ENCODE measurements at places on chromosomes 2 and 18. TPM values are rescaled to one million over a fixed set of nuclear protein-coding genes. Genes with fewer than 3 reads are reported as not detected.

DNA sequence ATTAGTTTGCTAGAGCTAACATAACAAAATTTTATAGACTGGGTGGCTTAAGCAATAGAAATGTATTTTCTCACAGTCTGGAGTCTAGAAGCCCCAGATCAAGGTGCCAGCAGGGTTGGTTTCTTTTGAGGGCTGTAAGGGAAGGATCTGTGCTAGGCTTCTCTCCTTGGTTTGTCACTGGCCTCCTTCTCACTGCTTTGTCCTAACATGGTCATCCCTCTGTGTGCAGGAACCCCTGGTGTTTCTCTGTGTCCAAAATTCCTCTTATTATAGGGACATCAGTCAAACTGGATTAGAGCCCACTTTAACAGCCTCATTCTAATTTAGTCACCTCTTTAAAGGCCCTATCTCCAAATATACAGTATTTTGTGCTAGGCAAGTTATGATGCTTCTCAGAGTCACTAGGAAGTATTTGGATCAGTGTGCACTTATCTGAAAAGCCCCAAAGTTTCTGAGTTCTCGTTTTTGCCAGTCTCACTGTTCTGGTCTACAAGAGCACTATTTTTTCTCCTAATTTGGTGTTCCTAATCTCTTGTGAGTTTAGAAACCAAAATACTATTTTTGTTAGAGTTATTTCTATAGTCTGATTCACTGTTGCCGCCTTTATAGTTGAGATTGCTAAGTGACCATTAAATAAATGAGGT is 29.0 kb downstream of the ZC3H6 start:
- peaks cover 11% of the 10 kb centered on the region for H3K36me3 ChIP-seq
- H3K27ac ChIP-seq, result no peak overlapping the region
- H3K27me3 ChIP-seq, result no peaks in the 10 kb centered on the region
- DNase-seq, result no peak

DNA sequence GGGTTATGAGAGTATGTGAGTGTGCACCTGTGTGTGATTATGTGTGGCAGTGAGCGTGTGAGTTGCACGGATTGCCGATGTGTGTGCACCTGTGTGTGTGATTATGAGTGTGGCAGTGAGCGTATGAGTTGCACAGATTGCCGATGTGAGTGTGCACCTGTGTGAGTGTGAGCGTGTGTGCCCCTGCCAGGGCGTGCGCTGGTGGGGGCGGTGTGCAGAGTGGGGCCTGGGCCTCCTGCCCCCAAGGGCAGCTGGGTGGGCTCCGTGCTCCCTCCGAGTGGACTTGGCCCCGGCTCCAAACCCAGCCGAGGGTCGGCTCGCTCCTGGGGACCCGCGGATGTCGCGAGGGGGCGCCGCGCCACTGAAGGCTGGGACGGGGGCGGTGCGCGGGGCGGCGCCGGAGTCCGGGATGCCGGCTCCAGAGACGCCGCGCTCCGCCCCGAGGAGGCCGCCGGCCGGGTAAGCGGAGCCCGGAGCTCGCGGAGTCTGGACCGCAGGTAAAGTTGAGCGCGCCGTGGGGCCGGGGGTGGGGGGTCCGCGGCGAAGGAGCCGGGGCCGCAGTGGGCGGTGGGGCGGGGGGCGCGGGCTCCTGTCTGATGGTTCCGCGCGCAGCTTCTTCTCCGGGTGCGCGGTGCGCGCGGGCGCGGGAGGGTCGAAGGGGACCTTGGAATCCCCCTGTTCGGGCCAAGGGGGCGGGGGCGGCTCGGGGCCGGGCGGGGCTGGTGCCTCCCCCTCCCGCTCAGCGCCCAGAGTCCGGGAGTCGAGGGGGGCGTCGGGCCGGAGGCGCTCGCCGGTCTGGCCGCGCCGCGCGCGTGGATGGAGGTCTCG is at the start of gene KCNG2:
Gene KCNG2 (plus strand): TSS at position 421 of the 828 bp plus-strand sequence. CDS start 65,730 bp downstream, outside the sequence.
- H3K27me3 ChIP-seq, result peaks cover 37% of the 10 kb centered on the region
- H3K4me1 ChIP-seq, result peaks cover 5% of the 10 kb centered on the region
- no peaks in the 10 kb centered on the region for H3K36me3 ChIP-seq
- peak within 1 kb of the TSS; percentile 48 for H3K4me3 ChIP-seq
- peak; percentile 31 for DNase-seq

DNA sequence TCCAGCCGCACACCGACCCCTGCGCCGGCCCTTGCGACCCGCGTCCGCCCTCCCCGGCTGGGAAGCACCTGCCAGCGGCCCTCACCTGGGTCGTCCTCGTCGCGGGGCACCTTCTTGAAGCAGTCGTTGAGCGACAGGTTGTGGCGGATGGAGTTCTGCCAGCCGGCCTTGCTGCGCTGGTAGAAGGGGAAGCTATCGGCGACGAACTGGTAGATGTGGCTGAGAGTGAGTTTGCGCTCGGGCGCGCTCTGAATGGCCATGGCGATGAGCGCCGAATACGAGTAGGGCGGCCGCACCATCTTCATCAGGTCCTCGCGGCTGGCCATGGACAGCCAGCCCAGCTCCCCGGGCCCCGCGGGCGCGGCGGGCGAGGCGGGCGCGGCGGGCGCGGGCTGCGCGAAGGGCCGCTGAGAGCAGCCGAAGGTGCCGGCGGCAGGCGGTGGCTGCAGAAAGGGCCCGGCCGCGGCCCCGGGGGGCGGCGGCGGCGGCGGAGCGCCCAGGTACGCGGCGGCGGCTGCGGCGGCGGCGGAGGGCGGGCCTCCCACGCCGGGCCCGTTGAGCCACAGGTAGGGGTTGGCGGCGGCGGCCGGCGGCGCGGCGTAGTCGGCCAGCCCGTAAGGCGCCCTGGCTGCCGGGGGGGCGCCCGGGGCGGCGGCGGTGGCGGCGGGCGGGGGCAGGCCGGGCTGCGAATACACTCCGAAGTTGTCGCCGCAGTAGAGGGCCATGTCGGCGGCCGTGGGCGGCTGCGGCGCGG is 505 bp downstream of the FOXI3 start:
- peaks cover 79% of the 10 kb centered on the region for H3K27me3 ChIP-seq
- H3K27ac ChIP-seq, result no peak overlapping the region
- no peak for DNase-seq
- peaks cover 3% of the 10 kb centered on the region for H3K4me1 ChIP-seq
- H3K4me3 ChIP-seq, result no peak overlapping the region
- no peaks in the 10 kb centered on the region for H3K36me3 ChIP-seq

DNA sequence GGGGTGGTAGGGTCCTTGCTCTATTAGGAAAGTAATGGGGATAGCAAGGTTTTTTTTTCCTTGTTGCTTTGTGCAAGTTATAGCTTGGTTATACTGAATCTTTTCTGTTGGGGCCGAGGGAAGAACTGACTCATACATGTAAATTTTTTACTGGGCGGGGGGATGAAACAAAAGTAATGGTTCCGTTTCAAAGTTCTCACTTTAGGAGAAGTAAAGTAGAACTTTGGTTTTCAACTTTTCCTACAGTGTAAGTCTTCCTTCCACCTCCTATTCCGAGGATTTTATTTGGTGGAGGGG is 1.1 kb downstream of the AFTPH start:
- peak overlapping the region; percentile 98 for H3K27ac ChIP-seq
- peak overlapping the region; percentile 99 for H3K4me3 ChIP-seq
- peak; percentile 19 for DNase-seq
- H3K4me1 ChIP-seq, result peaks cover 5% of the 10 kb centered on the region

GRCh38 chr2:23718931-23719700 is 207.8 kb downstream of the ATAD2B start:
- no peaks in the 10 kb centered on the region for H3K27me3 ChIP-seq
- H3K4me3 ChIP-seq, result no peak overlapping the region
- H3K36me3 ChIP-seq, result peaks cover 12% of the 10 kb centered on the region
- no peak overlapping the region for H3K27ac ChIP-seq

DNA sequence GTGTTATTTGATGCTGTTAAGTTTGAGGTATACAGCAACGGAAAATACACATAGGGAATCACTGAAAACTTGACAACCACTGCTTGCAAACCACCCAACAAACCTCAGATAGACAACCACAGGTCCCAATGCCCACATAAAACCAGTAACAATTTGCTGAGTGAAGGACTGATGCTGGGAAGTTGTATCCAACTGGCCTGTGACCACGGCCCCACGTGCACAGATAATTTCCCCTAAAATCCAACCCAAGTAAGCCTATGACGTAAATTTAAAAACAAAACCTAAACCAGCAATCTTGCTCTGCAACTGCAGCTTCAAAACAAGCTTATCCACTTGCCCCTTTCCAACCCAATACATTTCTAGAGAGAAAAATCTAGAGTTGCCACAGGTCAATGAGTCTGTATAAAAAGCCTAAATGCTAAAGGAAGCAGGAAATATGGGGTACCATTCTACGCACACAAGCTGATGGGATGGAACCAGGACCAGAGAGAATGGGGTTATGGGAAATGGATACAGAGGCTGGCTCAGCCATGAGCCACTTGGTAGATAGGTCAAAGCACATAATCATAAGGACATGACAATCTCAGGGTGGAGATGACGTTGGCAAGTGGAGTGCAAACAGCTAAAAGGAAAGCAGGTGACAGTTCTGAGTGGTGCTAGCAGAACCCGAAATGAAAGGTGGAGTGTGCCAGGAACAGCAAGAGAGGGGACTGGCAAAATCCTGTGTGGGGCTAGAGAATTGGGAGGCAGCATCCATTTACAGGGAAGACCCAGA is 27.8 kb upstream of the CREB1 start:
- no peaks in the 10 kb centered on the region for H3K36me3 ChIP-seq
- no peak for DNase-seq
- H3K27ac ChIP-seq, result no peak overlapping the region
- H3K4me1 ChIP-seq, result no peaks in the 10 kb centered on the region
- no peak overlapping the region for H3K4me3 ChIP-seq
- H3K27me3 ChIP-seq, result no peaks in the 10 kb centered on the region

- no peak overlapping the region for H3K4me3 ChIP-seq
- H3K27ac ChIP-seq, result no peak overlapping the region
Measured at GRCh38 chr18:79046522-79046921, 22.7 kb upstream of the ATP9B start.

DNA sequence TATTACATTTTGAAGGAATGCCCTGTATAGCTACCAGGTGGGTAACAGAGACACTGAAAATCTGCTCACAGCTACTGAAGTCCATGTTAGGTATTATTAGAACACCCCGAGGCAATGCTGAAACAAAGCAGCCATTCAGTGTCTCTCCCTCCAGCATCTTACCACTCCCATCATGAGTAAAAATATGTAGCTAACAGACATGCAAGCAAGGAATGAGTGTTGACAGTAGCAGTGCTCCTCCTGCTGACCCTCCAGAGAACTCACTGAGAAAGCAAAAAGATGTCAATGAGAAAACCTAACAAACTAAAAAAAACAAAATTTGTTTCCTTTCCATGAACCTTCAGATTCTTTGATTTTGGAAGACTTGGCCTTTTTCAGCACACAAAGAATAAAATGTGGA is 393.9 kb downstream of the LRRTM1 start:
- DNase-seq, result no peak
- H3K36me3 ChIP-seq, result no peaks in the 10 kb centered on the region
- no peaks in the 10 kb centered on the region for H3K27me3 ChIP-seq
- no peak overlapping the region for H3K4me3 ChIP-seq
- H3K4me1 ChIP-seq, result no peaks in the 10 kb centered on the region

GRCh38 chr18:72544092-72544886 is at the start of gene CBLN2:
Gene CBLN2 (minus strand): TSS chr18:72544342. CDS start chr18:72542160, 2,182 bp downstream.
- peak within 1 kb of the TSS; percentile 39 for H3K4me3 ChIP-seq
- H3K4me1 ChIP-seq, result peaks cover 3% of the 10 kb centered on the region

DNA sequence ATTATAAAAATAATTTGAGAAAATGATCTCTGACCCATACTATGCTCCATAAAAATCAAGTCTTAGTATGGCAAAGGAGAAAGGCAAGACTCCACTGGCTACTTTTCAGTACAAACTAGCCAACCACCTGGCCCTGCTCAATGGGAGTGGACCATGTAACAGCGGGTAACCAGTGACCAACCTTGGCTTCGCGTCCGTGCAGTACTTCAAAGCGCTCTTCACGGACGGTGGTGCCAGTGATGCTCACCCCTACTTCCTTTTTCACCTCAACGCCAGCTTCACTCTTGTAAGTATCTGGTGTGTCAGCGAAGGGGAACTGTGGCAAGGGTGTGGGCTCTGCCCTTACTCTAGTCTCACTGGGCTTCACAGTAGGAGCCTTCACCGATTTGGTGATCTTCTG is 23.3 kb downstream of the TTN start:
- no peaks in the 10 kb centered on the region for H3K4me1 ChIP-seq
- peaks cover 9% of the 10 kb centered on the region for H3K36me3 ChIP-seq
- H3K4me3 ChIP-seq, result no peak overlapping the region
- no peaks in the 10 kb centered on the region for H3K27me3 ChIP-seq
- H3K27ac ChIP-seq, result no peak overlapping the region
- no peak for DNase-seq

DNA sequence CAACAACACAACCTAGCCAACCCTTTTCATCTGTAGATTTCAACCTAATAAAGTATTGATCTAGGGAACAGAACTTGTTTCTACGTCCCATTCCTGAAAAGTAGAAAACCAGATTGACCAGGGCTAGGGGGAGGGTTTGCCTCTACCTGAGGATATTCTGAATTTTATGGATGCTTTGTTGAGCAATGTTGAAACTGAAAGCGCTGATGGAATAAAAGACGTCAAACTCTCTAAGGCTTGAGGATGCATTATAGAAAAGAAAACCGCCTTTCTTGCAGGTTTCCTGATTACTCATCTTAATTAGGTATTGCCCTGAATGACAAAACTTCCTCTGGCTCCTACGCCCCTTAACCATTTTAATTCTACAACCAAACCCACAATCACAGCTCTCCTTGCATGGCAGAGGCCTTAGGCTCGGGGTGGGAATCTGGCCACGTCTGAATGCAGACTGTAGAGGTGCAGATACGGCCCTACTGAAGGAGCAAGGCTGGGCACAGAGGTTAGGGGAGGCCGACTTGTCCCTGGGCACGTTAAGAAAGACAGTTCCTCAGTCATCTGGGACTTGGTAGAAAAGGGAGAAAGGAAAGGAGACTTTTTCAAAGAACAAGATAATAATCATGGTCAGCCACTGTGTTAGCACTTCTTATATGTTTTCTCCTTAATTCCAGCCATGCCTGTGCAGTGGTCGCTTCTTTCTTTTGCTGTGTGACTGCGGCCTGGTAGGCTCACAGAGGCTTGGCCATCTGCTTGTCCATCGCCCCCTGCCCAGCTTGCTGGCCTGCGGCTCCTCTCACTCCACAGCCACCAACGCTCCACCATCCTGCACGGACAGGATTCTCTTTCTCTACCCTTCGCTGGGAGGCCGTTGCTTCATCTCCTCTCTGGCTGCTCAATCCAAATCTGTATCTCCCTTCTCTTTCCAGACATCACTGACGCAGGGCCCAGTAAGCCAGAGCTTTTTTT is 209.5 kb downstream of the VAPA start:
- H3K4me1 ChIP-seq, result no peaks in the 10 kb centered on the region
- no peaks in the 10 kb centered on the region for H3K27me3 ChIP-seq
- no peak overlapping the region for H3K4me3 ChIP-seq
- no peaks in the 10 kb centered on the region for H3K36me3 ChIP-seq
- peak; percentile 37 for DNase-seq

- no peaks in the 10 kb centered on the region for H3K27me3 ChIP-seq
- DNase-seq, result no peak
- H3K27ac ChIP-seq, result peak overlapping the region; percentile 97
Measured at GRCh38 chr18:49834258-49834657, 20.9 kb upstream of the ACAA2 start.

- no peak overlapping the region for H3K4me3 ChIP-seq
- H3K27me3 ChIP-seq, result no peaks in the 10 kb centered on the region
- H3K27ac ChIP-seq, result no peak overlapping the region
Measured at GRCh38 chr2:16136461-16137035, 196.2 kb downstream of the MYCN start.

Gene WNT10A
- polyA plus RNA-seq, result 1.5 TPM

Gene ST6GAL2
- 5.2 TPM for polyA plus RNA-seq

Gene UGT1A10
- 0.06 TPM for polyA plus RNA-seq

Gene TXNDC2
- 0.03 TPM for polyA plus RNA-seq

Gene CREG2
- 4.3 TPM for polyA plus RNA-seq

Gene CD207
- 1.9 TPM for polyA plus RNA-seq

Gene MOGAT1
- polyA plus RNA-seq, result not detected

Gene UBXN2A
- polyA plus RNA-seq, result 11.7 TPM
